ENCODE measurements at places on chromosomes 4 and X. TPM values are rescaled to one million over a fixed set of nuclear protein-coding genes. Genes with fewer than 3 reads are reported as not detected.

EPGN gene
- 170 TPM for total RNA-seq

DNA sequence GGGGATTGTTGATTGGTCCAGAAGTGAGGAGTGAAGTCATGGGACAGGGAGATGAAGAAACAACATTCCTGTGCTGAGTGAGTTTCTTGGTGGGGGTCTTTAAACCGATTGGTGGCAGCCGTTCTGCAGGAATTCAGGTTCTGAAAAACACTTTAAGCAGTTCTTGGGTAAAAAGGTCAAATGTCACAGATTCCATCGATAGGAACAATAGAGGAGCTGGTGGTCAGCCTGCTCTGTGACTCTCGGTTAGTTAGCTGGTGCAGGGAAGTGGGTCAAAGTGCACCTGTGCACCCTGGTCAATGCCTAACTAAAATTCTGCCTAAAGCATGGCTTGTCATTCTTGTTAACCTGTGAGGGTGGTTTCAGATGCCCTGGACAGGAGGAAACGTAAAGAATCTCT lies 34.6 kb upstream of the MGST2 start:
- no peak for ATAC-seq

- ATAC-seq = no peak
Observed at GRCh38 chr4:903066-904046, 28.8 kb downstream of the GAK start.

DNA sequence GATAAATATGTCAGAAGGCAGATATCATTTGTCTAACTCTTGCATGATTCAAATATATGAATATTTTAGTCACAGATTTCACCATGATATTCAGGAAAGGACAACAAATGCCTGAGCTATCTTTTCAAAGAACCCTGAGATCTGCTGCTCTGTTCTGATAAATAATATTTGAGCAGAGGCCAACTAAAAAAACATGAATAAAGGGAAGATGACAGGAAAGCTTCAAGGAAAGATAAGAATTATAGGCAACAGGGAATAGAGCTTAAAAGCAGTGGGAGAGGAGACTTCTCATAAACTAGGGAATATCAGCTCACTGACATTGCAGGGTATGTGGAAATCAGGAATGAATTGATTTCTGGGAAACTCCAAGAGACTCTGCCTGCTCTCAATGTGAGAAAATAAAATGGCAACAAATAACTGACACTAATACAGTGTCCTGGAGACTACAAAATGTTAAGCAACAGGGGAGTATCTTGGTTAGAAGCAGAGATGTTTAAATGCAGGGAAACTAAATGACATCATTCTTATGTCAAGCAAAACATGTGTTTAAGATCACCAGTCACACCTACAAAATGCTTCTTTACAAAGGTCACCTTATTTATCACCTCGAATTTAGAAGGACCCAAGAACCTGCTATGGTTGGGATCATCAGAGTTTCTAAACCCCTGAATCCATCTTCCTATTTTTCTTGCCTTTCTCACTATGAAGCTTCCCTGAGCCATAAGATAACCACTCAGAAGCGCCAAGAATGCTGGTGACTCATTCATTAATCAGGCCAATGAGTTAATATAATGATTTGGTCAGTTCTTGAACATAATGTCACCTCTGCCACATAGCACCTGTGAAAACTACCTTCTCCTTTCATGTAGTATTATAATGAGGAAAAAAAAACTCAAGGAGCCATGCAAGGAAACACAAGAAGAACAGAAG lies 78.1 kb downstream of the NDST3 start:
- no peak for ATAC-seq

GRCh38 chr4:5905714-5906113 lies 12.8 kb upstream of the CRMP1 start:
- ATAC-seq = no peak
